ENCODE measurements at places on chromosomes 5 and 9. TPM values are rescaled to one million over a fixed set of nuclear protein-coding genes. Genes with fewer than 3 reads are reported as not detected.

DNA sequence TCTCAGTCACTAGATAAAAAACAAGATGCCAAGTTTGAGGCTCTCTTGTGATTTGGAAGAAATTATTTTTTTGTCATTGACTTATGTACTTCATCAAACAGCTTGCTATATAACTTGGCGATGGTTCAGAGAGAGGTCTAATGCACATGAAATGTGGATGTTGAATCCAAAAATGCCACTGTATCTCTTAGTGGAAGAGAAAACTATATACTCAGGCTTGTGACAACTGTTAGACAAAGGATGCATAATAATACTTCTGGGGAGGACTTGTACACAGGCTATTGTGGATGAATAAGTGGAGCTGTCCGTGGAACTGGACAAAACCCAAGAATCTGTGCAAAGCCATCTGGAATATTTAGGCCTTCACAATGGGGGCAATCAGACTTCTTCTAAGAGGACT lies 162.9 kb upstream of the NMUR2 start:
- no peak for DNase-seq

DNA sequence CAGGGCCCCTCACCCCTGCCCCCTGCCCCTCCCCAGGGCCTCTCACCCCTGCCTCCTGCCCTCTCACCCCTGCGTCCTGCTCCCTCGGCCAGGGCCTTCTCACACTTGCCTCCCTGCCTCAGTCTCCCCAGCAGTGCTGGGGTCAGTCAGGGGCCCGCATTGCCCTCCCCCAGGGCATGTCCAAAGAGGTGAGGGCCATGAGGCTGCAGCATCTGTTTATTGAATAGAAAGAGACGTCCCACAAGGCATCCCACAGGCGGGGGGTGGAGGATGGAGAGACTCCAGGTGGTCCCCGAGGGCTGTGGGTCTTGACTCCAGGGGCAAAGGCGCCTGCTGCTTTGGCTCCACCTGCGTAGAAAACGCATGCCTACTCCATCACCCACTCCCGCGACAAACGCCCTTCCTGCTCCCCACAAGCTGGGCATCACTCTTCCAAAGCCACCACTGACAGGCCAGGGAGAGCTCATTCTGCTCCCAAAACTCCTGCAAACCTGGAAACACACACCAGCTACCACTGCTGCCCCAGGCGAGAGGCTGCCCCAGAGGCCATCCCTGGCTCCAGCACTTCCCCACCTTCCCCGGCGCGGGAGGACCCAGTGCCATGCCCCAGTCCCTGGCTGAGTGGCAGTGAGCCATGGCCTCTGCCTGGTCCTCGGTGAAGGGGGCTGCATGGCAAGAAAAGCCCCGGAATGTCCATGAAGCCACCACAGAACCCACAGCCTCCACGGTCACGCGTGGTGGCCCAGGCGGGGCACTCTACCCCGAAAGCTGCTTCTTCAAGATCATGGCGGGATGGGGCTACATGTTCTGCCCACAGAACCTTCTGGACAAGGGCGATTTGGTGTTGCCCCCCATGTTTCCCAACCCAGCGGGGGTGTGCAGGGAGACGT lies 1.6 kb upstream of the LCN8 start:
- DNase-seq = no peak

DNA sequence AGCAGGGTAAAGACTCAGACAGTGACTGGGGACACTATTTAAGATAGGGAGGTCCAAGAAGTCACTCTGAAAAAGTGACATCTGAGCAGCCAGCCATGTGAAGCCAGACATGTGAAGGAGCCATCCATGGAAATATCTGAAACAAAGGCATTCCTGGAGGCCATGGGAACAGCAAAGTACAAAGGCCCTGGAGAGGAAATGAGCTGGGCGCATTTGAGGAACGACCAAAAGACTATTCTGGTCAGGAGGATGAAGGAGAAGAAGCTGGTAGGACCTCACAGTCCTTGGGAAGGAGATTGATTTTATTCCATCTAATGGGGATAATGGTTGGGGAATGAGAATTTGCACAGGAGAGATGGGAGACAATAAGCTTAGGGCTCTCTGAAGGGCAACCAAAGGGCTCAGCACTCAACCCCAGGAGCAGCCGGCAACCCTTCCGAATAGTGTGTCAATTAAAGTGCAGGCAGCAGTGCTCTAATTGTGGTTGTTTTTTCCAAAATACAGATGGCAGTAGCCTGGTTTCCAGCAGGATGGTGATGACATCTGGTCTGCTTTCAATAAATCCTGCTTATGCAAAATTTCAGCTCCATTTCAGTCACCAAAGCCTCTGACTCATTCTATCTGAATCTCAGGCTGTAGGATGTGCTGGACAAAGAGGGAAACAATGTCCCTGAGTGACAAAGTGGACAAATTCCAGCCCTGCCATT lies 26.7 kb downstream of the FOXI1 start:
- DNase-seq = no peak

DNA sequence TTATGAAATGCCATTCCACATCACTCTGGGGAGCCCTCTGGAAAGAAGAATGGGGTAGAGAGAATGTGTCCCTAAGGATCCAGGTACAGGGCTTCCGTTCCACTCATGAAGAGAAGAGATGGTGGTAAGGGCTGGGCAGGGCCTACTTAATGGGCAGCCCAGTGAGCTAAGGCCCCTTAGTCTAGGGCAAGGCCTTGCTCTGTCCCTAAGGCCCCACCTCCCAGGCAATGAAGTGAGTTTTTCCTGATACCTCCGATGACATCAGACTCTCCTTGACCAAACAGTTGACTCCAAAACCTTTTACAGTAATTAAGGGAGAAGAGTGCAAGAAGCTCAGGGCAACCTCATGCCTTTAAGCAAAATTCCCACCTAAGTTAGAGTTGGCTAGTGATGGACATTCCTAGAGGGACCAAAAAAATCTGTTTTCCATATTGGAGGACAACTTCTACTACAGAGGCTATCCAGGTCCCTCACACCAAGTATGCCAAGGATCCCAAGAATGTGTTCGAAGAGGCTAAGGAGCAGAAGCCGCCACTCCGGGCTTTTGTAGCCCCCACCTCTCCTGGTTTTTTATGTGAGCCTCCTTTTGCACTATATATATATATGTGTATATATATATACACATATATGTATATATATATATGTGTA lies 5.9 kb downstream of the KLF9 start:
- DNase-seq = no peak

DNA sequence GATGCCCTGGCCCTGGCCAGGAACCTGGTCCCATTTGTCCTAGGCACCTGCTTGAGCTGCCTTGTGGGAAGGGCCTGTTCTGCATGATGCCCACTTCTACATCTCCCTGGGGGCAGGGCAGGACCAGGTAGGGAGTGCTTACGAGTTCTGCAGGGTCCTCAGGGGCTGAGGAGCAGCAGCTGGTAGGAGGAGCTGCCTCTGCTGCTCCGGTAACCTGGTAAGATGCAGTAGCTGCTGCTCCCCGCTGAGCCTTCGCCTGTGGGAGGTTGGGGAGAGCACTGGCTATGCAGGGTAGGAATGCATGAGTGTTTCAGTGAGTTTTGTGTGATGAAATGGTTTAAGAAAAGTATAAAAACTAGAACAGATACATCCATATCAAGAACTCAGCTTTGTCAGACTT lies 13.6 kb downstream of the LRRC8A start:
- no peak for DNase-seq

GRCh38 chr5:158082696-158083287 lies 223.8 kb upstream of the CLINT1 start:
- no peak for DNase-seq

- no peak for DNase-seq
Observed at GRCh38 chr5:180129291-180130190, 58.0 kb upstream of the RNF130 start.

- DNase-seq = no peak
Observed at GRCh38 chr5:98721231-98721928, 52.1 kb upstream of the RGMB start.

- no peak for DNase-seq
Observed at GRCh38 chr5:43631182-43631910, 28.4 kb downstream of the NNT start.

DNA sequence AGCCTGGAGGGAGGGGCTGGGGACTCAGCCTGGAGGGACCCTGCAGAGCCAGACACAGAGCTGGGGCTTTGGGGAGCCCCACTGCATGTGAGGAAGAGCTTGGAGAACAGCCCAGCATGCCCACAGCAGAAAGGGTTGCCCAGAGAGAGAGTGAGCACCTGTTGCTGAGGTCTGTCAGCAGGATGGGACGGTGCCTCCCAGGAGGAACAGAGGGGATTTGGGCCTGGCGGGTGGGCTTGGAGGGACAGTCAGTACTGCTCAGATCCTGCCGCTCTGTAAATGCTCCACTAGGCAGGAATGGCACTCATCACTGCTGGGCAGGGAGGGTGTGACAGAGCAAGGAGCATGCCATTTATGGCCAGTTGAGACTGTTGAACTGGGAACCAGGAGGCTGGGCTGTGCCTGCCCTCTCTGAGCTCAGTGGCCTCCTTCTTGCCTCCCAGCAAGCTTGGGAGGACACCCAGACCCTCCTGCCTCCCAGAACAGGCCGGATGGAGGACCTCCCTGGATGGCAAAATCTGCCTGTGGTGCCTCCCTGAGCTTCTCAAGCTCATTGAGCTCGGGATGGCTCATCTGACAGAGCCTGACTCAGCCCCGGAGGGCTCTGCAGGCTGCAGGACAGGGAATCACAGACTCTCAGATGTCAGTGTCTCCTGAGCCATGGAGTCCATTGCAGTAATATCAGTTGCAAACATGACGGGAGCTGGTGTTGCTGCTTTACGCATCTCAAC lies 786 bp upstream of the HRCT1 start:
- peak; percentile 36 for DNase-seq

DNA sequence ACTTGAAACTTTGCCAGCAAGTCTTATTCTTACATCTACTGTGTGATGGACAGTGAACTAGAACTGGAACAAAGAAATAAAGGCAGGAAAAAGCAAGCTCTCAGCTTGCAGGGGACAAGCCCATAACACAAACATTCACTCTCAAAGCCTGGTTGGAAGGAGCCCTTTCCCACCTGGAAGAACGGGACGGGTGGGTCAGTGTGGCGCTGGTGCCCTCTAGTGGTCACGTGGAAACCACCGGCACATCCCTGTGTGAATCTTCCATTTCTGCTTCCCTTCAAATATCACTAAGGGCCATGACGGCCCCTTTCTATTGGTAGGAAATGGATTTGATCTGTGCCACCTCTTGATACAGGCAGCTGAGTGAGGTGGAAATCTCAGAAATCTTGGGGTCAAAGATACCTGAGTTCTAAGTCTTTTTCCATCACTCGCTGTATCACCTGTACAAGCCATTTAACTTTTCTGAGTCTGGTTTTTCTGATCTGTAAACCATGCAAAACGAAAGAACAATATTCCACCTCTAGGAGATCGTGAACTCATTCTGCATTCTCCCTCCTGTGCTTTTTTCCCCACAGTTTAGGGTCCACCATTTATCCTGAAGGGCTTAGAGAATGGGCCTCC lies 211.6 kb downstream of the MSX2 start:
- peak; percentile 51 for DNase-seq

DNA sequence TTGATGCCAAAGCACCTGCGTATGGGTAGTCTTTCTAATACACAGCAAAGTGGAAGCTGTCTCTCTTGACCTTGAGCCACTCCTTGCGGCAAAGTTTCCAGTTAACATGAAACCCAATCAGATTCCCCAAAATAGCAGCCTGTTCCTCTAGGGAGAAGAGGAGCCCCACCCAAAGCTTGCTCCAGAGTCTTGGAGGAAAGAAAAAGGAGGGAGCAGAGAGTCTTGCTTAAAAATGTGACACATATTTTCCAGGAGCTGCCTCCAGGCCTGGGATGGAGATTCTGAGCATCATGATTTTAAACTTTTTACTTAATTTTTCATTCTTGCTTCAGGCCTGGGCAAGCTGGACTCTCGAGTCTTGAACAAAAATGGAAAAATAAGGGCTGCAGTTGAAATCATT lies 223.5 kb upstream of the TNC start:
- DNase-seq = peak; percentile 21

- DNase-seq = no peak
Observed at GRCh38 chr5:140342896-140343295, 3.5 kb downstream of the HBEGF start.

- DNase-seq = no peak
Observed at GRCh38 chr5:132799392-132799791, 13.7 kb upstream of the SOWAHA start.

- DNase-seq = no peak
Observed at GRCh38 chr5:125160787-125161502, 414.5 kb upstream of the ZNF608 start.

DNA sequence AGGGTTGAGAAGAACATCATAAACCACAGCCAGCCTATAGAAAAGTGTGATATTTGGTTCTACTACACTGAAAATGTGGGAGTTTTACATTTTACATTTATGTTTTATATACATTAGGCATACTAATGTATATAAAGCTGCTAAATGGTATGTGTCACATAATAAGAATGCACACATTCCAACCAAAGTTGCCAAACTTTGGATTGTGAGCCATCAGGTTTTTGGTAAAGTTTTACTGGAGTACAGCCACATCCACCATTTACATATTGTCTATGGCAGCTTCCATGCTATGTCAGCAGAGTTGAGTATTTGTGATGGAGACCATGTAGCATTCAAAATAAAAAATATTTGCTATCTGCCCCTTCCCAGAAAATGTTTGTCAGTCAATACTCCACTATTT lies 23.1 kb upstream of the TARS1 start:
- no peak for DNase-seq

GRCh38 chr9:115980054-115980453 lies 173.5 kb upstream of the PAPPA start:
- no peak for DNase-seq

DNA sequence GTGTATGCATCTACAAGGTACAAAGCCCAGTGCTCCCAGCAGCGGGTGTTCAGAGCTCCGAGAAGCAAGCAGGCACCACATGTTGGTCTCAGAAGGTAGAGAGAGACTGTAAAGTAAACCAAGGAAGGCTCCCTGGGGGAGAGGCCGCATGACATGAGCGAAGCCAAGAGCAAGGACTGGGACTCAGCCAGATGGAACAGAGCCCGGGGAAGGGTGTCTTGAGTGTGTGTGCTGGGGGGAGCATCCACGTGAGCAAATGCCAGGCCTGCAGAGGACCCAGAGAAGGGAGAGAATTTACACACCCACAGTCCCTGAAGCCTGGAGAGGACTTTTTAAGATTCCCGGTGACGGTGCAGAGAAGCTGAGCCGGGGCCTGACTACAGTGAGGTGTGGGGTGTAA lies 15.2 kb upstream of the KCNIP1 start:
- DNase-seq = no peak

- DNase-seq = no peak
Observed at GRCh38 chr9:81989700-81990099, 1.1 kb downstream of the SPATA31D1 start.

- DNase-seq = no peak
Observed at GRCh38 chr5:168282120-168282519, 9.3 kb upstream of the WWC1 start.

Gene TAF11L10
- total RNA-seq = not detected

Gene RNF145
- 26.3 TPM for total RNA-seq

Gene ELAVL2
- not detected for total RNA-seq

Gene HBEGF
- total RNA-seq = 27.7 TPM

Gene HMGCS1
- 31.5 TPM for total RNA-seq

Gene GRM6
- total RNA-seq = not detected

Gene SPATA31A3
- not detected for total RNA-seq

Gene IL17B
- not detected for total RNA-seq

Gene SPATA31D4
- not detected for total RNA-seq

Gene CORO2A
- 0.72 TPM for total RNA-seq

All from heart left ventricle (tissue), 16 donors.